NCI-H1105 treated with DMSO at 0.1 percent for 48 hours (cell line): ENCODE measurements at places on chromosomes 5 and 9.

DNA sequence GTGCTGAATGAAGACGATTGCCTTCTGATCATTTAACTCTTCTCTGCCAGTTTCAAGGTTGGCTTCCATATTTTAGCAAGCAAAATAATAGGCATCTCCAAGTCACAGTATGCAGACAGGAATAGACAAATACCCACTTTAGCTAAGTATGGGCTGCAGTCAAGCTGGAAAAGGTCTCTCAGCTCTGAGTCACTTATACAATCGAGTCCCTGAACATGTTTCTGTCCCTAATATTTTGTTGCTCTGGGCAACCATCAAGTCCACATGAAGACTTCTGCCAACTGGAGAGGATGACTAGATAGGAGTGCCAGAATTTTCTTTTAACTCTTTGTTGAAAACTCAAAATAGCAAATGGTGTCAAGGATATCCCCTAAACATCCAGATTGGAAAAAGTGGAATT is 575.3 kb downstream of the RAB3C start:
- no peak for DNase-seq

DNA sequence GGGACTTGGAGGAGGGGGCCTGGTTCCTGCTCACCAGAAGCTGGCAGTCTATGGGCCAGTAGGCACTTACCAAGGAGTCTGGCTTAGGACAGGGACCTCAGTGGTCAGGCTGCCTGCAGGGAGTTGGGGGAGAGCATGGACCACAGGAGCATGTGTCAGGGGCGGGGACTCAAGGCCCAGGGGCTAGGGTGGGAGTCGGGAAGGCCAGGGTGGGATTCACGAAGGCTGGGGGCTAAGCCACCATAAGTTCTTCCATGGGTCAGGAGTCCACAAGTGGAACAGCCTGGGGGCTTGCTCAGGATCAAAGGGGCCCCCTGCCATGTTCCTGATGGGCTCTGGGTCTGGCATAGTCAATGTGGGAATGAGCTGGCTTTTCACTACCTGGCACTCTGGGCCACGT is 11.5 kb upstream of the SLC25A48 start:
- DNase-seq: no peak

- no peak for DNase-seq
These were observed 60.3 kb downstream of the GCNT1 start for GRCh38 chr9:76519075-76519835.

GRCh38 chr9:132424857-132425674 is 15.1 kb downstream of the CFAP77 start:
- no peak for DNase-seq

- no peak for DNase-seq
These were observed 56.4 kb downstream of the SNX18 start for GRCh38 chr5:54573812-54574489.
